ENCODE measurements at places on chromosomes 5 and 9.

DNA sequence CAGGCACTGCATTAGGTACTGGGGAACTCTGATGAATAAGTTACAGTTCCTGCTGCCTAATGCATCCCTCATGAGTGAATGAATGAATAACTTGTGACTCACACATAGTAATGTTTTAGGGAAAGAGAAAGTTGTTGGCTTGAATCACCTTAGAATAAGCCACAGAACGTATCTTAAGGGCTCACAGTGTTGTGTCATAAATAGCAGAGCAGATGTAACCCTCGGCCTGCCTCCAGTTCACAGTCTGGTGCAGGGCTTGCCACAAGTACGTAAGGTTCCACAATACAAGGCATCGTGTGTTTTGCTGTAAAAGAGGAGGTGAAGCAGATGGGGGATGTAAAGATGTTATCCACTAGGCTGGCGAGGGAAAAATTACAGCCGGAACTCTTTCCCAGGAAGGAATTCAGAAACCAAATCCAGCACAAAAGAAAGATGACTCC, 218.7 kb downstream of the TRPM3 start:
- no peak for DNase-seq

DNA sequence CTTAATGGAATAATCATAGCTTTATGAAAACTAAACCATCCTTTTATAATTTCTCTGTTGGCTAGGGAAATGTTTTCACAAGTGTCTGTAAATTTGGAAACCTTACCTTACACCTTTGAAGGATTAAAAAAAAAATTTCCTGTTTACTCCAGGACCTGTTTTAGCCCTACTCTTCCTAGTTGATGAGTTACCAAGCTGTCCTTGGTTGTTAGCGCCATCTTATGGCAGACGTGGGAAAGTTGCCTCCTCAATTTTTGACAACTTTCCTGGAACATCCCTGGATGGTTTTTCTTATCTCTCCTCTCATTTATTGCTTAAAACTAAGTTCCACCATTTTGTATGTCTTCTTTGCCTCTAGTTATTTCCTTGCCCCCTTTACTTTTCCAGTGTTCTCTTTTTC, 25.7 kb downstream of the ZSWIM6 start:
- peak; percentile 32 for DNase-seq

- DNase-seq, result no peak
Observed at GRCh38 chr9:127693143-127693542, 13.6 kb upstream of the CFAP157 start.

DNA sequence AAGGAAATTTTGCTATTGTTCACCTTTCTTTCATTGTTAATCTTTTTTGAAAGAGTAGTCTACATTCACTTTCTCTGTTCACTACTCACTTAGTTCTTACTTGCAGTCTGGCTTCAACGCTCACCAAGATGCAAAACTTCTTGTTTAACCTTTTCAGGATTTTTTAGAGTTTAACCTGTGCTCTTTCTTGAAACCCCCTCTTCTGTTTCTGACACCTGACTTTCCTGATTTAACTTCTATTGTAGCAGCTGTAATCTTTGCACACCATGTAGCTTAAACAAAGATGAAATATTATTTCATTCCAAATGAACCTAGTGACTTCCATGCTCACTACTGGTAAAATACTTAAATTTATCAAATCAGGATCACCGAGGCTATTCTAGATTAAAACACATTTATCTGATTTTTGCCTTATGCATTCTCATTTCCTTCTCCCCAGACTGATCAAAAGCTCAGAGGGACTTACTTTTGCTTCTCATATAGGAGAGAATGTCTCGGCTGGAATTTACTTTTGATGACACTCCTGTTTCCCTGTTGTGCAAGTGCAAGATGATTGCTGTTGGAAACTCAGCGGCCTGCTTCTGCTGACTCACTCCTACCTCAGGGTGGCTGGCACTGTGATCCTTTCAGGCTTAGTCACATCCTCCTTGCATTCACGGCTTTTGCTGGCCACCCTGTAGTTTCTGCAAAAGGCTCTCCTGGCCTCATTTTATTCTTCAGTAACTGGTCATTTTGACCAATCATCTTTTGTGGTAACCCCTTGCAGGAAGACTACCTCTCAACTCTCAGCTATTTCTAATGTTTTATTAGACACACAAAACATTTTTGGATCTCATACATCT, 109.3 kb upstream of the IFNE start:
- no peak for DNase-seq

DNA sequence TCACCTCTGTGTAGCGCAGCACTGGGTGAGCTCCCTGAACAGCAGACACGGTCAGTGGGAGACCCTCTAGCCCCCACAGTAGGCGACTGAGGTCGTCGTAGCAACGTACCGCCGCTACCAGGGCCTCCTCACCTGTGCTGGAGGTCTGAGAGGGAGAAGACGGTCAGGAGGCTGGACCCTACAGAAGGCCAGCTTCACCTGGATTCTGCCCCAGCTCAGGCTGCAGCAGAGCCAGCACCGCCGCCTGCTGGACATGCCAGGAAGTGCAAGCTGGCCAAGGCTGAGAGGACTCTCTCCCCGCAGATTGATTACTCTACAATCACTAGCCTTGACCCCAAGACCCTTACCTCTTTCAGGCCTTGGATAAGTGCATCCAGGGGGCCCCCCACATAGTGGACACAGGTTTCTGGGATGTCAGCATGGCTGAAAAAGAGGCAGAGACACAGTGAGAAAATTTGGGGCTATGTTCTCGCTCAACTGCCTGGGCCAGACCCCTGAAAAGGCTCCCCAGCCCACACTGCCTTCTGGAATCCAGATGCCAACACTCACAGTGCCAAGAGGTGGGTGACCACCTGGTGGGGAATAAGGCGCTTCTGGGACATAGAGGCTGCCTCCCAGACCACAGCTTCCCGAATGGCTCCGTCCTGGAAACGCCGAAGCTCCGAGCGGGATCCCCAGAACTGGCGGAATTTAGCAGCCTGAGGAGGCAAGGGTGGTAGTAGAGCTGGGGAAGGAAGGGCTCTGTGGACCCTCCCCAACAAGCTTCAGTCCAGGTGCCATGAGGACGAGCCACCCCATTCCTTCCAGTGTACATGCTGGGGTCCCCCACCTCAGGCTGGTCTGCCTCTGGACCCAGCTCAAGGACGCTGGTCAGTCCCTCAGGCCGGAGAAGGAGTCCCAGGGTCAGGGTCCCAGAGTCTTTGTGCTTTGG, 6.9 kb downstream of the NOL6 start:
- peak; percentile 77 for DNase-seq

DNA sequence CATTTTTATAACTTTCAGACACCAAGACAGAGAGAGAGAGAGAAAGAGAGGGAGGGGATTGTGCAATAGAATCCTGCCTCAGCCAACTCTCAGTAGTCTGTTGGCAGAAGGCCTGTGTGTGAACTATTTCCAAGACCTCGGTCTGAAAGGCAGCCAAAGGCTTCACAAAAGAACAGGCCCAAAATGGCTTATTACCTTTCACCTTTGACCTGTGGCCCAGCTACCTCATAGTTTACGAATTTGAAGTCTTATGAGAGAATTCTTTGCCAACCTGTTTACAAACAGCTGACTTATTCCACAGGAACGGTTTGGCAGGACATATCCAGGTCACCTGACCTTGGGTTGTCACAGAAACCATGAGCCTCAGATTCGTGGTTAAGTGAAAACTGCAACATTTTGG, 48.6 kb downstream of the NR2F1-AS1 start:
- DNase-seq, result no peak

GRCh38 chr5:41219658-41220269, 6.4 kb upstream of the C6 start:
- no peak for DNase-seq

DNA sequence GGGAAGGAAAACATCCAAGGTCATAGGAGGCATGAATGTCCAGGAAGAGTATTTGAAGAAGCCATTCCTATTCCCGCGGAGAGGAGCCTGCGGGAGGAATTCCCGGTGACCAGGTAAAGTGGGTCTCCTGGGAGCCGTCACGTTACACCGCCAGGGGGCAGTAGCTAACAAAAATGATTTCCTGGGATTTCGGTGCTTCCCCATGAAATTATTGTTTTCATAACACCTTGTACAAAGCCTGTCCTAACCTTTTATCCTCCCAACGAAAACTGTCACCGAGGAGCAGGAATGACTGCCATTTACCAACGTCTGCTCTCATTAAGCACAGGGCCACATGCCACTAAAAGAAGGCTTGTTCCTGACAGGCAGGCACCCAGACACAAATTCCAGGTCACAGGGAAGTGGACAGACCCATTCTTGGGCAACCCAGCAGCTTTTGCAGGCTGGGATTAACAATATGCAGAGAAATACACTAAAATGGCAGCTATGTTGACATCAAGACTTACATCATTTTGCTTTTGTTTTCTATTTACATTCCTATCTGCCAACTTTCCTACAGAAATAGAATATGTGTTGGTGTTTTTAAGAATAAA, 41.2 kb upstream of the CTSL start:
- DNase-seq, result peak; percentile 56

DNA sequence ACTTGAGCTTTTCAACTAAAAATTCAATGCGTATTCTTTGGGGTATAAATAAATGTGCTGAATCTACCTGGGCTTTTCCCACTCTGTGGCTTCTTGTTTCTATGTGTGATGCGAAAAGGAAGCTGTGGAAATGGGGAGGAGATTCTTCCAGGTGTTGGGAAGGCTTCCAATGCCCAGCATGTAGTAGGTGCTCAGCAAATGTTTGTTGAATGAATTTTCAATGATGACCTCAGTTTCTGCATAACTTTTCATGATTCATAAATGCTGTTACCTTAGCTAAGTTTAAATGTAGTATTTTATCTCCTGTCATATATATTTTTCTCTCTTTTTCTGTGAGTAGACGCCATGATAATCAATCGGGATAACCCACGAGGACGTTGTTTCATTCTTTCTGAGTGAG, 25.6 kb upstream of the KCNMB1 start:
- no peak for DNase-seq

DNA sequence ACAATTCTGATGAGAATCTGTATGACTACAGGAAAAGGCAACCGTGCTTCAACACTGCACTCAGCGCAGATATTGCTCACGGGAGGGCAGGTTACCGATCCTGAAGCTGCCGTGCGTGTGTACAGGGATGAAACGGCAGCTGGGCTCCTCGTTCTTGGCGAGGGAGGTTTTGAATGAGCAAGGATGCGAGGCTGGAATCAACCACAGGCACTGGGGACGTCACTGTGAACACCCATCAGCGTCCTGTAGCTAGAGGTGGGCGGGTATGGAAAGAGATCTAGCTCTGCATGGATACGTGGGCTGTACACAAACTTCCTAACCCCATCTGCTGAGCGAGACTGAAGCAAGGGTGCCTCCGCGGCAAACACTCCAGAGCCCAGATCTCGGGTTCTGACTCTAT, 84.3 kb upstream of the COL5A1 start:
- DNase-seq, result no peak

DNA sequence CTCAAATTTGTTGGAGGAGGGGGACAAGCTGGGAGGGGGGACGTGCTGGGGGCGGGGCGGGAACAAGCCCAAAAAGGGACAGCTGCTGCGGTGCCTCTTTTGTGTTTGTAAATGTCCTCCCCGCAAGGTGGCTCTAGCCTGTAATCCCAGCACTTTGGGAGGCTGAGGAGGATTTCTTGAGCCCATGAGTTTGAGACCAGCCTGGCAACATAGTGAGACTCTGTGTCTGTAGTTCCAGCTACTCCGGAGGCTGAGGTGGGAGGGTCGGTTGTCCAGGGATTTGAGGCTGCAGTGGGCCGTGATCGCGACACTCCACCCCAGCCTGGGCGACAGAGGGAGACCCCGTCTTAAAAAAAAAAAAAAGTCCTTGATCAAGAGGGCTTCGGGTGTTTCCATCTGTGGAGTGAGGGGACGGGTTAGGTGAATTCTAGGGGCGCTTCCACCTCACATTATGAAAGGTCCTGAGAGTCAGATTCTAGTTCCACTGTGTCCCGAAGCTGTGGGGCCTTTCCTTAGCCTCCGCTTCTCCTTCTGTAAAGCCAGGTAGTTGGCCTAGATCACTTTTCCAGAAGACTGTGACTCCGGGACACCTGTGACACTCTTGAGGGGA, 779 bp upstream of the CTNNA1 start:
- DNase-seq, result no peak

GRCh38 chr9:32703635-32704034, 68.2 kb upstream of the TAF1L start:
- no peak for DNase-seq

DNA sequence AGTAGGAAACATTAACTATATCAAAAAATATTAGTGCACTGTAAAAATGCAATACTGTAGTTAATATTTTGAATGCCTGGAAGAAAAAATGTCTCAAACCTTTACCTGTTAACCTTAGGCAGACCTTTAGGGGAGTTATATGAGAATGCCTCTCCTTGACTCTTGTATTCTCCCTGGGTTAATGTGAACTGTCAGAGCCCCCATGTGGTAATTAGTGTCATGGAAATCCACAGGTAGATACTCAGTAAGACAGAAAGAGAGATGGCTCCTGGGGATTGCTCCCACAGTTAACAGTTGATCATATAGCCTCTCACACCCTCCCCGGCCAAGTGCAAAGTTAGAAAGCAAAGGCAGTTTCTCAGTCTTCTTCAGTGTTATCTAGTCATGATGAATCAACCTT, 742.8 kb downstream of the NR2F1-AS1 start:
- DNase-seq, result no peak

DNA sequence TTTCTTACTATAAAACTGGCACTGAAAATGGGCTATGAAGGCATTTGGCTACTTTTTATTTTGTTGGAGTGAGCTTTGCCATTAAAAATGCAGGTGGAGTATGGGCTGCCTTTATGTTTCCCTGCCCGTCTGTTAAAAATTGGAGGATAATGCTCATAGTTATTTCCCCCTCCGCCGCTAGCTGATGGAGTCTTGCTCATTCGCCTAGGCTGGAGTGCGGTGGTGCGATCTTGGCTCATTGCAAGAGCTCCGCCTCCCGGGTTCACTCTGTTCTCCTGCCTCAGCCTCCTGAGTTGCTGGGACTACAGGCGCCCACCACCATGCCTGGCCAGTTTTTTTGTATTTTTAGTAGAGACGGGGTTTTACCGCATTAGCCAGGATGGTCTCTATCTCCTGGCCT, 8.6 kb downstream of the G3BP1 start:
- DNase-seq, result no peak

DNA sequence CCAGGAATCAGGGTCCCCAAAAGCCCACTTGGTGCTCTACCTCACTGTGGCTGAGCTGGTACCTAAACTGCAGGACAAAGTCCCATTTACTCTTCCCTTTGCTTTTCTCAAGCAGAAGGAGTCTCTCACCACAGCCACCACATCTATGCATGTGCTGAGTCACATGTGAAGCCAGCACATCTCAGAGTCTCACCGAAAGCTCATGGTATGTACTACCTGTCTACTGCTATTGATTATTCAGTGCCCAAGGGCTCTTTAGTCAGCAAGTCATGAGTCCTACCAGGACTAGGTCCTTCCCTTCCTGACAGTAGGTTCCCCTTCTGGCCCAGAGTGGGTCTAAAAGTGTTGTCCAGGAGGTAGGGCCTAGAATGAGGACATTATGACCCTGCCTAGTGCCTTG, 130.7 kb upstream of the NTRK2 start:
- no peak for DNase-seq

GRCh38 chr9:131824155-131824594, 84.3 kb upstream of the RAPGEF1 start:
- DNase-seq, result no peak

- DNase-seq, result no peak
Observed at GRCh38 chr9:79701651-79702050, 129.9 kb downstream of the TLE4 start.

All from BE2C (cell line).